ENCODE measurements at places on chromosomes 3 and 15.

DNA sequence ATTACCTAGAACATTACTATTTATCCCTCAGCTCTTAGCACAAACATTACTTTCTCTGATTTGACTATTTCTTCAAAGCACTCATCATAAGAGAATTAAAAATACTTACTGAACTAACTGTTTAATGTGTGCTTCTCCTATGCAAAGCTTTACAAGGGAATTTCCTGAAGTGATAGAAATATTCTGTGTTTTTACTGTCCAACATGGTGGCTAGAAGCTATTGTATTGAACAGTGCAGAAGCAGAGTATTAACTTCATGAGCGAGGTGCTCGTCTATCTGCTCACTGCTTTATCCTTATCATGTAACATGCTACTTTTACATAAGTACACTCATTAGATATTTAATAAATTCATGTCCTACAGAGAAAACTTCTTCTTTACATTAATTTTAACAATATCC, 239.1 kb downstream of the ISL2 start:
- no peak for DNase-seq

DNA sequence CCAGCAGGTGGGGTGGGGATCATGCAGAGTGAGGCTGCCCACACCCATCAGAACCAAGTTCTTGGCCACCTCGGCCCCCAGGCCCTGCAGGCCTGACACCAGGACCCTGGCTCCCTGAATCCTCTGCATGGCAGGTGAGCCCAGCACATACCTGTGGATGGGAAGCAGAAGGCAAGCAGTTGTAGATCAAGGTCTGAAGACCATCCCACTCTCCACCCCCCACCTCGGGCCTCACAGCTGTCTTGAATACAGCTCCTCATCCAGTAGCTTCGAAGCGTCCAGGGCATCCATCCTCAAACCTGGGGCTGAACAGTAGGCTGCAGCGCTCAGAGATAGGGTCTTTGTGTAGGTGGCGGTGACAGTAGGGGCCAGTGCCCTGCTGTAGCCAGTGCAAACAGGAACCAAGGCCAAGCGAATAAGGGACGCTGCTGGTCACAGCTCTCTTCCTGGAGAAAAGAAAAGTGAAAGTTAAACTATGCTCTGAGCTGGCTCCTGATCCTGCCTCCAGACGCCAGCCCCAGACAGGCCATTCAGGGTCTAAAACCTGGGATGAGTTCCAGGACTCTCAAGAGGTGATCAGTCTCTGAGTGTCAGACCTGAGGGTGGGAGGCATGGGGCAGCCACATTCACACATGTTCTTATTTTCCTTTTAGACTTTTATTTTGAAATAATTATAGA, at the start of gene UBA7:
Gene UBA7 (minus strand): TSS at position 457 of the 678 bp plus-strand sequence. CDS start 166 bp downstream, at position 291.
- peak; percentile 85 for DNase-seq

DNA sequence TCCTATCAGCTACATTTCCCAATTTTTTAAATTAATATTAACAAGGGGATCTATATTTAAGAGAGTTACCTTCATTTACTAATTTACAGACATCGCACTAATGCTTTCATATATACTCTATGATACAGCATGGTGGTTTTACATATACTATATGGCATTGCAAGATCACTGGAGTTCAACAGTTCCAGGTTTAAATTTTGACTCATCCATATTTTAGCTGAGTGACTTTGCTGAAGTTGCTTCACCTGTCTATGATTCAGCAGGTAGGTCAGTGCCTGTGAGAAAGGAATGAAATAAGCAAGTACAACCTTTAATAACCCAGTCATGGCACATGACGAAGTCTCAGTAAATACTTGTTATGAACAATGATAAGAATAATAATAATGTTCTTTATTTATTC, 211.1 kb downstream of the P3H2 start:
- no peak for DNase-seq

GRCh38 chr15:99106417-99107220, 1.7 kb downstream of the SYNM start:
- DNase-seq: no peak

- DNase-seq: no peak
Observed at GRCh38 chr3:9806688-9807589, 3.1 kb upstream of the TTLL3 start.

DNA sequence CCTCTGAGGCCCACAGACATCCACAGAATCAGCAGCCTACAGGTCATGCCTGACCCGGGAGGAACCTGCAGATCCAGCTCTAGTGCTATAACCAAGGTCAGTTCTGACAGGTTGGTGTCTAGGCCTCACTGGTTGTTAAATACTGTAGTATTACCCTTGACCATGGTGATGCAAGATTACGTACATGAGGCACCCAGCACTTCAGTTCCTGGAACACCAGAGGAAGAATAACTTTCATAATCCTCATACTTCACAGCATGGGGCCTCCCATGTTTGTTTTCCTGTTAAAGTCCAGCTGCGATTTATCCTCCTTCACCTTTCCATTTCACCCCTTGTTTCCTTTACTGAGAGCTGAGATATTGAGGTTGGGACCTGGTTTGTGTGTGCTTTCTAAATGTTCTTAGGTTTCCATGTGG, 34.4 kb upstream of the GLCE start:
- DNase-seq: no peak

All from AG08395 (cell line).